ENCODE measurements at places on chromosomes 11 and 22.

DNA sequence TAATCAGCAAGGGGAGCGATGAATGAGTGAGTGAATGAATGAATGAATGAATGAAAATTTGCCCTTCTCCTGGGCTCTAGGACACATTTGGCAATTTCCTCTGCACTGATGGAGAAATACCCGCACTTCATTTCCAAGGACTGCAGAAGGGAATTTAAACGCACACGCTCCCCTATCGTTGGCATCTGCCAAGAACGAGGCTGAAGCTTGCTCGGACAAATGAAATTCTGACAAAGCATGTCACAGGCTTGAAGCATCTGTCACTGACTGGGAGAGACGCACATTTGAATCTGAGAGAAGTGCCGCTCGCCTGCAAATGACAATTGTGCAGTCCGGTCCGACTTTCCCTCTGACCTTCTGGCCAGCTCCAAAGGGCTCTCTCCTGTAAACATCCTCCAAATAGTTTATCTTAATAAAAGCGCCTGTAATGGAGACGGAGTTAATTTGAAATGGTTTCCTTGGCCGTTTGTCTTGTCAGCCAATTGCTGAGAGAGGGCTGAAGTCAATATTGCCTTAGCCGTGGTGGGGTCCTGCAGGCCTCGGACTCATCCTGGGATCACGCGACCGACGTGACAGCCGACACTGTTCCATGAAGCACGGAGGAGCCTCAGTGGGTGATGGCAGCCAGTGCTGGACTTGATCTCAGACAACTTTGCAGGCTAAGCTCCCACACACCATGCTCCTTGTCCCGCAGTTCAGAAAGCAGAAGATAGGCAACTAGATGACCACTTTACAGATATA lies 260.7 kb downstream of the MN1 start:
- no peak for DNase-seq

DNA sequence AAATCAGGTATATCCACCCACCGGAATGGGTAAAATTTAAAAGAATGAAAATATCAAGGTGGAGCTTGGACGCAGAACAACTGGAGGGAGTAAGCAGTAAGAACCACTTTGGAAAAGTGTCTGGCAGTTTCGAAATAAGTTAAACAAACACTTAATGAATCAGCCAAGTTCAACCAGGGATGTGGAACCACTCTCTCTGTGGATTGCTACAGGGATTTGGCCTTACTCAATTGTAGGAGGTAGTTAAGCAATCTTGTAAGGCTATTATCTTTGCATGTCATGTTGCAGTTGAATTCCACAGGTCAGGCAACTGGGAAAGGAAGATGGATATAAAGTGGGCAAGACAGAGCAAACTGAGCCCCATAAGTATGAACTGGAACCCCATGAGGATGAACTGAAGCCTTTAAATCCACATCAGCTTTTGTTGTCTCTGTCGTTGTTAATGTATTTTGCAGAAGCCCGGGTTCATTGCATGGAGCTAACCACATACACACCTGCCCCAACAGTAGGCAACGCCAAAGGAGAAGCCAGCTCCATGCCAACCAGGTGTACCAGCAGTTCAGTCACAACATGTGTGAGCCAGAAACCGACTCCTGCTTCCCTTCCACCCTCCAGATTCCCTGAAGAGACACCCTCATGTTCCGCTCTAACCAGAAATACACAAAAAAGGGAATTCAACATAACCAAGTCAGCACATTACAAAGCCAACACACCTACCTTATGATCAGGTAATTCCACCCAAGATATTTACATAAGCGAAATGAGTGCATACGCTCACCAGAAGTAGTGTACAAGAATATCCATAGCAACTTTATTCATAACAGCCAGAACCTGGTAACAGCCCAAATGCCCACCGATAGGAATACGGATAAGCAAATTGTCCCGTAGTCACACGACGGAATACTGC lies 8.0 kb upstream of the SLC43A3 start:
- DNase-seq, result peak; percentile 83

DNA sequence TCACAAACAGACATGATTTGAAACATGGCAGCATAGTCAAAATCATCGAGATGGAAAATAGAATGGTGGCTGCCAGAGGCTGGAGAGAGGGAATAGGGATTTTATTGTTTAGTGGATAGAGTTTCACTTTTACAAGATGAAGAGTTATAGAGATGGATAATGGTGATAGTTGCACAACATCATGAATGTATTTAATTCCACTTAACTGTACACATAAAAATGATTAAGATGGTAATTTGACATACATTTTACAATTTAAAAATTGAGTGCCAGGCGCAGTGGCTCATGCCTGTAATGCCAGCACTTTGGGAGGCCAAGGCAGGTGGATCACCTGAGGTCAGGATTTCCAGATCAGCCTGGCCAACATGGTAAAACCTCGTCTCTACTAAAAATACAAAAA lies 21.2 kb downstream of the TTC28 start:
- DNase-seq, result no peak

DNA sequence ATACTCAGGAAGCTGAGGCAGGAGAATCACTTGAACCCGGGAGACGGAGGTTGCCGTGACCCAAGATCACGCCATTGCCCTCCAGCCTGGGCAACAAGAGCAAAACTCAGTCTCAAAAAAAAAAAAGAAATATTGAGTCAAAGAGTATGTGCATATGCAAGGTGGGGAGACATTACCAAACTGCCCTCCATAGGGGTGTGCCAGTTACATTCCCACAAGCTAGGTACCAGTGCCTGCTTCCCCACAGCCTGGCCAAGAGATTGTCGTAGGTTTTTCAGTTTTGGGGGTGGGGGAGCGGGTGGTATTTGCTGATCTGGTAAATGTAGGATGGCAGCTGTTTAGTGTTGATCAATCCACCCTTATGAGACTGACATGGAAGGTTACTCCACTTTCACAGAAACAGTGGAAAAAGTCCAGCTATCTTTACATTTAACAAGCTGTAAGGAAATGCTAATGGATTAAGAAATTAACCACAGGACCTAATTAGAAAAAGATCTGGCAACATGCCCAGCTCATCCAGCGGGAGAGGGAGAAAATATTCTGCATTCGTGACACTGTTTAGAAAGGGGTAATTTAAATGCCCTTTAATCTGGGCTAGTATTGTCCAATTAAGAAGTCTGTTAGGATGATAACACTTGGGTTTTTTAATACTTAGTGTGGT lies 89.4 kb downstream of the PACS1 start:
- no peak for DNase-seq

GRCh38 chr22:49930596-49931412 lies 12.4 kb downstream of the CRELD2 start:
- peak; percentile 71 for DNase-seq

DNA sequence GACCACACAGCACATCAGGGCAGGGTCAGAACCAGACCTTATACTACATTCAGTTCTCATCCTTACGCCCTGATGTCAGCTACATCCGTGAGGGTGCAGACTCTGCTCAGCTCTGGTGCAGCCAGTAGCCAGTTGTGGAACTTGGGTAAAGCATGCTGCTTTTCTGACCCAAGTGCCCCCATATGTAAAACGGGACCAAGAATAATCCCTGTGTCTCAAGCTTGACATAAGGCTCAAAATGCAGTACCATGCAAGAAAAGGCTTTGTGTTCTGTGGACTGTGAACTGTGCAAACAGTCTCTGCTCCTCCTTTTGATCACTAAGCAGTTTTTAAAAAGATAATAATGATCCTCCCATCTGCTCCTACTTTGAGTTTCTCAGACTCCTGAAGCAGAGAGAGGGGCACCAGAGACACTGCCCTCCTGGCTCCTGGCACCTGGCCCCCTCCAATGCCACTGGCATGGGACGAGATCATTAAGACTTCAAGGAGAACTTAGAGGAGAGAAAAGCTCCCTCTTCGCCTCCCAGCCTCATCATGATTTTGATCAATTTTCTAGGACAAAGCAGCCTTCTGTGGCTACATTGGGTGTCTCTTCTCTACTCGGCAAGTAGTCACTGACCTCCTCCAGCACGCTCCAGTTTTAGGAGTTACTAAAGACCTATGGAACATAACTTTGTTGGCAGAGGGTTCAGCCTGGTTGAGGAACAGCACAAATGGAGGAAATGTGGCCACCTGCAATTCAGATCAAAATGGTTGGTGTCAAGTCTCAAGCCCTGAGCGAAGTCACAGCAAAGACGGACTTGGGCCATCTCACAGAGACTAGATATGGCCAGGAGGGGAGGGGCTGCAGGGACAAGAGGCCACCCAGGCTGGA lies 23.9 kb downstream of the IL10RA start:
- DNase-seq, result no peak

DNA sequence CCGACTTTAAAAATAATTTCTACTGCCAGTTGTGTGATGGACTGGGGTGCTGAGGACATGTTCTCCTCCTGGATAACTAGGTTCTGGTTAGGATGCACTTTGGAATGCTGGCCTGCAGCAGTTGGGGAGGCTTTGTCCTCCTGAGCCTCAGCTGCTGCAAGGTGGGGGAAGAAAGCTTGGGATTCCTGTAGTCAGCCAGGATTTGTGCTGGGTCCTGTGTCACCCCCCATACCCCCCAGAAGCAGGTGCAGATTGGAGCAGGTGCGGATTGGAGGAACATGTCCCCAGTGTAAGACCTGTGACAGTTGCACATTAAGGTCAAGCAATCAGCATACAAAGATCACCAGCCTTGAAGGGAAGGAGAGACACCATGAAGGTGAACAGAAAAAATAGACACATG lies 51.1 kb downstream of the MED15 start:
- DNase-seq, result no peak

GRCh38 chr11:47924184-47924691 lies 56.1 kb upstream of the PTPRJ start:
- peak; percentile 70 for DNase-seq

- DNase-seq, result no peak
Observed at GRCh38 chr11:130924750-130925149, 8.5 kb upstream of the SNX19 start.

GRCh38 chr11:23903044-23903704 lies 593.7 kb upstream of the LUZP2 start:
- DNase-seq, result peak; percentile 86

GRCh38 chr11:69301455-69302401 lies 7.8 kb downstream of the MYEOV start:
- DNase-seq, result peak; percentile 100

GRCh38 chr11:21556926-21557325 lies 636.0 kb upstream of the ANO5 start:
- DNase-seq, result peak; percentile 1

- no peak for DNase-seq
Observed at GRCh38 chr22:46346680-46347405, 11.3 kb downstream of the TRMU start.

DNA sequence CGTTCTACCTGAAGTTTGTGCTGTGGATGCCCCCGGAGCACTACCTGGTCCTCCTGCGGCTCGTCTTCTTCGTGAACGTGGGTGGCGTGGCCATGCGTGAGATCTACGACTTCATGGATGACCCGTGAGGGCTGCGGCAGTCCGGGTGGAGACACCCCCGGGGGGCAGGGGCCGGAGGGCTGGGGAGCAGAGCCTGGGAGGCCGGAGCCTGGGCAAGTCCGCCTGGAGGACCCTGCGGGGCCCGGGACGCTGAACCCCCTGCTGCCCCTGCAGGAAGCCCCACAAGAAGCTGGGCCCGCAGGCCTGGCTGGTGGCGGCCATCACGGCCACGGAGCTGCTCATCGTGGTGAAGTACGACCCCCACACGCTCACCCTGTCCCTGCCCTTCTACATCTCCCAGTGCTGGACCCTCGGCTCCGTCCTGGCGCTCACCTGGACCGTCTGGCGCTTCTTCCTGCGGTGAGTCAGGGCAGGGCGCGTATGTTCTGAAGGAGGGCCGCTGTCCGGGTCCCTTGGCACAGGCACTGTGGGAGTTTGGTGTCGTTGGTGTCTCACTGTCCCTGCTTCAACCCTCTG lies 17.3 kb downstream of the RNH1 start:
- DNase-seq, result no peak

GRCh38 chr11:13674799-13675509 lies 6.5 kb downstream of the FAR1 start:
- DNase-seq, result no peak

DNA sequence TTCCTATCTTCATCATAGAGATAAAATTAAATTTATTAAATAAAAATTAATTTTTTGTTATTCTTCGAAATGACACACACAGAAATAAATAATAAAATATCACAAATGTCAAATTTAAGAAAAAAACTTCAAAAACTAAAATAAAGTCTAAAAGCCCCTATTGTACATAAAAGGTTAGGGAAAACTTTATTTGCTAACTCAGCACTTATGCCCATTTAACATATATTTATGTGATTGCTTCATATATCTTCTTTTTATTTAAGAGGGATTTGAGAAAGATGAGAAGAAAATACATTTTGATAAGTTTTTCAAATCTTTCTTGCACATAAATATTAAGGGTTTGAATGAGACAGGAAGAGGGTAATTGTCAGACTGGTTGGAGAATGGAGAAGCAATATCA lies 2350.4 kb upstream of the RAG2 start:
- no peak for DNase-seq

DNA sequence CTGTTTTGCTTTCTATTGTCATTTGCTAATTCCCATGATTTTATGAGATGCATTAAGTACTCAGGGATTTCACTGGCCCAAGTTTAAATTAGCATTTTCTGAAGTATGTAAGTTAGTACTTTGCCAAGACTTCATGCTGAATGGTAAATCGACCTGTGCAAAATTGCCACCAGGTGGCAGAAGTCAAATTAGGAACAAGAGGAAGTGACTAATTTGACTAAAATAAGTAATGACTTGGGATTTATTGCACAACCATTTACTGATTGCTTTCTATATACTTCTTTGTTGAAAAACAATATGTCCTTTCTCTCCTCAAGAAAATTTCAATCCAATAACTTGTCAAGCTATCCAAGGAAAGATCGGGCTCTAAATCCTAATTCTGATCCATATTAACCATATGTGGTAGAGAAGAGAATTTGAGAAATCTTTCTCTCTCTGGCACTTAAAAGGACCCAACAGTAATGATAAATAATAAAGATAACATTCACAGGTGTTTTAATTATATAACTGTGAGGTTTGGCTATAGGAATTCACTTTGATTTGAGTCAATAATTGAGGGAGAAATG lies 253.7 kb upstream of the CHORDC1 start:
- peak; percentile 26 for DNase-seq

DNA sequence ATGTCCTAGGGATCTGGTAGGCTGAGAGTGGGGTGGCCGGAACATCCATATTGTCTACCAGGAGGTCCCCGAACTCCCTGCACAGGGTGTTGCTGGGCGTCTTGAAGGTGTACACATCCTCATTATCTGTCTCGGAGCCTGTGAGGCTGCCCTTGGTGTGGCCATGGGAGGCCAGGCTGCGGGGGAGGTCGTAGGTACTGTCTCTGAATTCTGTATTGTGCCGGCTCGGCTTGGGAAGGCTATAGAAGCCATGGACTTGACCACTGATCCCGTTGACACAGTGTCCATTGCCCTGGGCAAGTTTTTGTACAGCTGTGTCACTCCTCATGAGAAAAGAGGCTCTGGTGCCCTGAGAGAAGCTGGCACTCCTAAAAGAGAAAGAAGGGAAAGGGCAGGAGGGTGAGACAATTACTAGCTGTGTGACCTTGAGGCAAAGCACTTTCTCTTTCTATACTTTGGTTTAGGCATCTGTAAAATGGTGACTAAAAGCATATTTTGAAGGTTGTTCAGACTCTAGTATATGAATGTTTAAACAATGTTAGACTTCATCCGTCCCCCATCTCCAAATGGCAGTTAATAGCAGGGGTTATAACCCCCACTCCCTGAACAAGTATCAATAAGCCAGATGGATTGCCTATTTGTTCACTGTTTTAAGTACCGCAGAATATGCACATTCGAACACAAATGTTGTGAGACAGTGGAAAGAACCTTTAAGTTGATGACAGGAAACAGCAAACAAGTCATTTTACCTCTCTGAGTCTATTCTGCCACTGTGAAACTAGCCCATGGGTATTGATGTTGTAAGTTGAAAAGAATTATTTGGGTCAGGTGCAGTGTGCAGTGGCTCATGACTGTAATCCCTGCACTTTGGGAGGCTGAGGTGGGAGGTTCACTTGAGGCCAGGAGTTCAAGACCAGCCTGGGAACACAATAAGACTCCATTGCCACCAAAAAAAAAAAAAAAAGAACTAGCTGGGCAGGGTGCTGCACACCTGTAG lies 38.3 kb downstream of the USP35 start:
- DNase-seq, result peak; percentile 59
